ENCODE measurements at places on chromosomes 1 and 21. TPM values are rescaled to one million over a fixed set of nuclear protein-coding genes. Genes with fewer than 3 reads are reported as not detected.

DNA sequence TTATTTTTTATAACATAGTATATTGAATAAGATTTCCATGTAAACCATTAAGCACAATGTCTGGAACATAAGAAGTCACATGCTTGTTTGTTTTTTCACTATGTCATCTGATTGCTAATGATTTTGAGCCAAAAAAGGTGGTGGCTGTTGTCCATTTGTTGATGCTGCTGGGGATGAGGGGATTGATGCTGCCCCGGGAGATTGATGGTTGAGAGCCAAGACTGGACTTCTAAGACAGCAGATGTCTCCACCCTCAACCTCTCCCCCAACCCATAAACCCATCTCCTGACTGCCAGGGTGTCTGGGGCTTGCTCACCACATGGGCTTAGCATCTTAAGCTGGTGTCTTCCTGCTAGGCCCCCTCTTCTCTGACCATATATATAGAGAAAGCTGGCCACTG lies 35.8 kb upstream of the CD34 start:
- no peaks in the 10 kb centered on the region for H3K27me3 ChIP-seq
- no peaks in the 10 kb centered on the region for H3K4me1 ChIP-seq
- no peak overlapping the region for H3K27ac ChIP-seq
- no peaks in the 10 kb centered on the region for H3K36me3 ChIP-seq
- H3K4me3 ChIP-seq = no peak overlapping the region

- H3K36me3 ChIP-seq = peaks cover 15% of the 10 kb centered on the region
- H3K4me1 ChIP-seq = peaks cover 24% of the 10 kb centered on the region
- H3K27me3 ChIP-seq = no peaks in the 10 kb centered on the region
These were observed 4.1 kb downstream of the CRYZ start for GRCh38 chr1:74728736-74729135.

DNA sequence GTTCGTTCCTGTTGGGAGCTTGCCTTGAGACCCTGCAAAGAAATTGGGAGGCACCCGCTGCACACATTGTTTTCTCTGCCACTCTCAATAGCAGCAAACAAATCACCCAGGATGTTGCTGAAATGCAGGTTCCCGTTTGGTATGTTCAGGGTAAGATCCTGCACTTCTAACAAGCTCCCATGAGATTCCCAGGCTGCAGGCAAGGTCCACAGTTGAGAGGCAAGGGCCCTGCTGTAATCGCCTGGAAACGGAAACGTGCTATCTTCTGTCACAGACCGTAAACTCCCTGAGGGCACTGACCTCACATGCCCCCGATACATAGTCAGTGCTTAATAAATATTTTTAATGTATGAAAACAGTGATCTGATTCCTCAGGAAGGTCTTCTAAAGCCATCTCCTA lies 37.8 kb downstream of the XCL1 start:
- no peak for DNase-seq
- H3K4me3 ChIP-seq = no peak overlapping the region
- no peaks in the 10 kb centered on the region for H3K4me1 ChIP-seq

GRCh38 chr1:231584117-231584516 lies 42.5 kb upstream of the DISC1 start:
- DNase-seq = no peak
- H3K27ac ChIP-seq = peak overlapping the region; percentile 64
- H3K4me3 ChIP-seq = no peak overlapping the region

GRCh38 chr1:201946224-201946908 lies at the start of gene LMOD1:
LMOD1 (minus strand) TSS chr1:201946548; CDS start chr1:201946340, 208 bp downstream.
- DNase-seq = no peak
- H3K4me3 ChIP-seq = peak within 1 kb of the TSS; percentile 68
- no peaks in the 10 kb centered on the region for H3K36me3 ChIP-seq
- peaks cover 19% of the 10 kb centered on the region for H3K4me1 ChIP-seq

- no peak overlapping the region for H3K27ac ChIP-seq
- H3K36me3 ChIP-seq = no peaks in the 10 kb centered on the region
- no peak for DNase-seq
- peaks cover 58% of the 10 kb centered on the region for H3K27me3 ChIP-seq
- H3K4me1 ChIP-seq = peaks cover 12% of the 10 kb centered on the region
These were observed 14.8 kb downstream of the RNF220 start for GRCh38 chr1:44419901-44420300.

DNA sequence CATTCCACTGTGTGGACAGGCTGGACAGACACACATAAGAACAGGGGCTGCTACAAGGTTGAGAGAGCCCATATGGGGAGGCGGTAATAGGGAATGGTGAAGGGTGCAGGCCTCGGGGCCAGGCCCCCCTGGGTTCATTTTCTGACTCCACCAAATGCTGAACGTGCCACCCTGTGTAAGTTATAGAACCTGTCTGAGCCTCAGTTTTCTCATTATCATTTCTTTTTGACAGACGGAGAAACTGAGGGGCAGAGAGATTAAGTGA lies 569.5 kb downstream of the PTPRU start:
- no peaks in the 10 kb centered on the region for H3K27me3 ChIP-seq
- H3K4me3 ChIP-seq = no peak overlapping the region
- no peaks in the 10 kb centered on the region for H3K4me1 ChIP-seq
- no peak for DNase-seq
- no peaks in the 10 kb centered on the region for H3K36me3 ChIP-seq

The GJC2 gene
- 0.77 TPM for total RNA-seq

The SERINC2 gene
- 0.23 TPM for total RNA-seq

The AJAP1 gene
- total RNA-seq = 0.46 TPM

DNA sequence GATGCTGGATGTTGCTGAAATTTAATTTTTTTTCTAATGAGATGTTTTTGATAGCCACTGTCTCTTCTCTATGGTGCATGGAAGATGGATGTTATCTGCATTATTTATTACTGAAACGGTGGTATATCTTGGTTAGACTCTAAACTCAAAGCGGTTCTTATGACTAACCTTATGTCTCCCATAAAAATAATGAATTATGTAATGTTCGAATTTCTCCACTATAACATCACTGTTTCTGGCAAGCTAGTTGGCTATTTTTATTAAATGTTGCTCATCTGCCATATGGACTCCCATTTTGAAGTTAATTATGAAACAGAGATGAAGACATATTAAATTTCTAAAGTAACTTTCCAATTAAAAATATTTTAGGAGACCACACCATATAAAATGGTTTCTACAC lies 808.6 kb upstream of the ADGRL4 start:
- no peak overlapping the region for H3K4me3 ChIP-seq
- H3K27ac ChIP-seq = no peak overlapping the region
- no peaks in the 10 kb centered on the region for H3K4me1 ChIP-seq
- H3K36me3 ChIP-seq = no peaks in the 10 kb centered on the region
- no peak for DNase-seq

GRCh38 chr1:19734056-19734455 lies 65.7 kb downstream of the TMCO4 start:
- no peak overlapping the region for H3K27ac ChIP-seq
- peaks cover 4% of the 10 kb centered on the region for H3K36me3 ChIP-seq
- no peak overlapping the region for H3K4me3 ChIP-seq
- H3K4me1 ChIP-seq = no peaks in the 10 kb centered on the region
- no peak for DNase-seq
- H3K27me3 ChIP-seq = no peaks in the 10 kb centered on the region

GRCh38 chr1:41455479-41456332 lies 28.8 kb downstream of the EDN2 start:
- no peaks in the 10 kb centered on the region for H3K36me3 ChIP-seq
- H3K27me3 ChIP-seq = no peaks in the 10 kb centered on the region
- no peaks in the 10 kb centered on the region for H3K4me1 ChIP-seq
- H3K27ac ChIP-seq = no peak overlapping the region
- no peak for DNase-seq

The RGS18 gene
- total RNA-seq = 0.12 TPM

The BTG3 gene
- 35.0 TPM for total RNA-seq

DNA sequence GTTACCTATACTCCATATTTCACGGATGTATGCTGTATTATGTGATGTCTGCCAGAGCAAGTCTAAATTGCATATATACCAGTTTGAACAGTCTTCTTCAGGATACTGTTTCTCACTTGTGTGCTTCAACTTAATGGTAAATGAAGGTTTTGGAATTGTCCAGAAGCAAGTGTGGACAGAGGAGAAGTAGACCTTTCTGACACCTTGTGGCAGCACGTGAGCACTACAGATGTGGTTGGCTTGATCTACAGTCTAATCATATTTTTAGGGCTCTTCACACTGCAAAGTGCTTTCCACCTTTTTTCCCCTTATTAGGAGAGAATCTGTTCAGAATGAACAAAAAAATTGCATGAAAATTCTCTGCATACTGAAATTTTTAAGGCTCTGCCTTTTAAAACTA lies 10.9 kb downstream of the MORC3 start:
- H3K4me3 ChIP-seq = no peak overlapping the region
- H3K27ac ChIP-seq = peak overlapping the region; percentile 92
- H3K27me3 ChIP-seq = no peaks in the 10 kb centered on the region
- DNase-seq = peak; percentile 40
- H3K4me1 ChIP-seq = peaks cover 41% of the 10 kb centered on the region

DNA sequence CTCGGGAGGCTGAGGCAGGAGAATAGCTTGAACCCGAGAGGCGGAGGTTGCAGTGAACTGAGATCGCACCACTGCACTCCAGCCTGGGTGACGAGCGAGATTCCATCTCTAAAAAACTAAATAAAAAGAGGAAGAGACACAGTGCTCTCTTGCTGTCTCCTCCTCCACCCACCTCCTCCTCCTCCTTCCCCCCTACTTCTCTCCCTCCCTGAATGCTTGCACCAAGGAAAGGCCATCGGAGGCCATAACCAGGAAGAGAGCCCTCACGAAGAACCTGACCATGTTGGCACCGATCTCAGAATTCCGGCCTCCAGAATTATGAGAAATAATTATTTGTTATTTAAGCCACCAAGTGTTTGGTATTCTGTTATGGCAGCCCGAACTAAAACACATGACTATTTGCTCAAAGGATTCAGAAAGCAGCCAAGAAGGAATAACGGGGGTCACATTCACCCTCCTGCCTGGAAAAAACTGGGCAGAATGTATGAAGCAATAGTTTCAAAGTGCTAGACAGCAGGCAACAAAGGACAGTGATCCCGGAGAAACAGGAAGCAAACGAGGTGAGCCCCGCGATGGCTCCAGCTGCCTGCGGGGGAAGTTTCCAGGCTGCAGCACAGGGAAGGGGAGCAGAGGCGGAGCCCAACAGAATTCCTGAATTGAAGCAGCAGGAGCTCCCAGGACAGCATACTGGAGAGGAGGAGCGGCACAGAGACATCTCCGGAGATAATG lies 35.8 kb downstream of the LDLRAD1 start:
- no peaks in the 10 kb centered on the region for H3K27me3 ChIP-seq
- DNase-seq = no peak
- H3K4me1 ChIP-seq = peaks cover 15% of the 10 kb centered on the region
- H3K27ac ChIP-seq = no peak overlapping the region
- H3K36me3 ChIP-seq = no peaks in the 10 kb centered on the region

- peak overlapping the region; percentile 98 for H3K27ac ChIP-seq
- H3K36me3 ChIP-seq = no peaks in the 10 kb centered on the region
- peaks cover 45% of the 10 kb centered on the region for H3K4me1 ChIP-seq
- peak overlapping the region; percentile 98 for H3K4me3 ChIP-seq
- no peak for DNase-seq
These were observed 1.1 kb downstream of the DPYD start for GRCh38 chr1:97919585-97920261.
